ENCODE measurements at places on chromosomes 7 and 10.

DNA sequence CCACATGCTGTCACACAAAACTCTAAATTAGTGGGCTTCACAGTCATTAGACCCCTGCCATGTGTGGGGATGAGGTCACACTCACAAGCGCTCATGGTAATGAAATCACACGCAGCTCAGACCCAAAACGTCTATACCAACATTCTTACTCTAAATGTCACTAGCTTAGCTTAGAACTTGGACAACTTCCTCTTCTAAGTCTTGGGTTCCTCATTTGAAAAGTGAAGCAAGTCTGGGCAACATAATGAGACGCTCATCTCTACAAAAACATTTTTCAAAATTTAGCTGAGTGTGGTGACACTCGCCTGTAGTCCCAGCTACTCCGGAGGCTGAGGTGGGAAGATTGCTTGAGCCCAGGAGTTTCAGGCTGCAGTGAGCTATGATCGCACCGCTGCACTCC lies 92.7 kb upstream of the MACROH2A2 start:
- no peak for DNase-seq

- DNase-seq, result no peak
Measured at GRCh38 chr7:7848892-7849291, 119.7 kb upstream of the GLCCI1 start.

DNA sequence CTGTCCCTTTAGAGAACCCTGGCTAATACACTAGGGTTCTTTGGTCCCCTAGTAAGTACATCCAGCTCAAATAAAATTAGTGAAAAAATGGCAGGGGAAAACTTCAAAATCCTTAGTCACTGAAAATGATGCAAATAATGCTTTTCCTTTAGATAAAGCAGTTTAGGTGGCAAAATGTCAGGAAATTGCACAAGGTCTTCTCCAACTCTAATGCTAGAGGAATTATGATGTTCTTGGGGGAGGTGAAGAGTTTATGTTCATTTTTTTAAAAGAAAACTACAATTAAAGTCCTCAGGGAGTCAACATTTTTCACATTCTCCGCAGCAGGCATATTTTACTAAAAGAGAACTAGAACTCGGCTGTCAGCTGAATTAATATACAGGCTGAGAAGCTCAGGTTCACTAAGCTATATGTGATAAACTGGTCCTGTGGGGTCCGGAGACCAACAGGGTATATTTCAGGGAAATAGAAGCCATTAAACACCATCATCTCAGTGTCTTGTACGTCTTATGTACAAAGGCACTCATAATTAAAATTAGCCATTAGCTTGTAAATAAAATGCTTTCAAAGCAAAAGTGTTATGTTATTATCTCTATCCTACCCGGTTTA lies 1164.7 kb upstream of the AUTS2 start:
- peak; percentile 74 for DNase-seq

DNA sequence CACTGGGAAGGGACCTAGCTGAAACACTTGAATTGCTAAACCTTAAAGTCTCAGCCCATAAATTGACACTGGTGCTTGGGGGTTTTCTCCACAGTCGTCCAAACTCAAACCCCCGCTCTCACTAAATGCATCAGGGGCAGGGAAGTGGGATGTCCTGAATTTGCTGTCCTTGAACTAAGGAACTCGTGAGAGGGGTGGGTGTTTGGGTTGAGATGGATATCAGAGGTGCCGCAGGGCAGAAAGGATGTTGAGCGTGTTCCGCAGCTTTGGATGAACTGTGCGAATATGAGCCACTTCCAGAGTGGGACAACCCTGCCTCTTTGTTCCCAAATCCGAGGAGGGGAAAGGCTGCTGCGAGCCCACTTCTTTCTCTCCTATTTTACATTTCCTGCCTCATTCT lies 90.3 kb upstream of the LYZL2 start:
- DNase-seq, result no peak

DNA sequence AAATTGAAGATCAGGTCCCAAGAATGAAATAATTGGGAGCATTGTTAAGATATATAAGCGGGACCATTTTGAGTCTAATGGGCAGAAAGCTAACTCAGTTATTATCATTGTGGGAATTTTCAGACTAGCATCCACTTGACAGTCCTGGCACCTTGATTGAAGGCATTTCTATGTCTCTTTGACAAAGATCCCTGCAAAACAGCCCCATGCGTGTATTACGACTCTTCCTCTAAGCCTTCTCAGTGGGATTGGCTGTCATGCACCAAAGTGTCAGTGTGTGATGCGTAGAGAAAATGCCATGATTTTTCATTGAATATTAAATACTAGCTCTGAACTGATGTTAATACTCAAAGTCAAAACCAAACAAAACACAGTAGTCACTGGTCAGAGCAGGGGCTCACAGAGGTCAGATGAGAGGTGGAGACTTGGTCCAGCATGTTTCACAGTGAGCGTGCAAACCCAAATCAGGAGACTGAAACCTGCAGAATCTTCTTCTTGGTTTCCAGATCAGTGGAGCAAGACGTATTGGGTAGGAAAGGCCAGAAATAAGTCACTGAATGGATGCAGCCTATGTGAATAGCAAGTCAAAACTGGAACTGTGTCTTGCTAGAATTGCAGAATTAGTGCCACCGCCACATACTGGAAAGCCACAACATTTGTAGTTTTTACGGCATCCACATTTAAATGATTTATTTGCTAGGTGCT lies 303.6 kb upstream of the AKR1E2 start:
- no peak for DNase-seq

DNA sequence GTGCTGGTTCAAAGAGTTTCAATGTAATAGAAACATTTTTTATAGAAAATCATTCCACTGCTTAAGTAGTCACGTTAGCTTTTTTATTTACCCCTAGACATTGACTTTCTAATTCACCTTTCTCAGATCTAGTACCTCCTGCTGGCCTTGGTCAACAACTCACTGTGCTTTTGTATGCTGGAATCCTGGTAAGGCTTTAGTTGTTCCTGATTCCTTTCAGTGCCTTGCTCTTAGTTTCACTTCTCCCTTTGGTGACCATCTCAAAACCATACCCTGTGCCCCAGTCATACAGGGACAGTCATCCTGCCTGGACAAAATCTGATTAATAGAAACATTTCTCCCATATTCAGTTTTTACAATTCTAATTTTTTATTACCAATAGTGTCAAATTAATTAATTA lies 130.2 kb downstream of the GPR37 start:
- DNase-seq, result no peak

GRCh38 chr7:3897430-3898372 lies 596.6 kb downstream of the SDK1 start:
- peak; percentile 77 for DNase-seq

DNA sequence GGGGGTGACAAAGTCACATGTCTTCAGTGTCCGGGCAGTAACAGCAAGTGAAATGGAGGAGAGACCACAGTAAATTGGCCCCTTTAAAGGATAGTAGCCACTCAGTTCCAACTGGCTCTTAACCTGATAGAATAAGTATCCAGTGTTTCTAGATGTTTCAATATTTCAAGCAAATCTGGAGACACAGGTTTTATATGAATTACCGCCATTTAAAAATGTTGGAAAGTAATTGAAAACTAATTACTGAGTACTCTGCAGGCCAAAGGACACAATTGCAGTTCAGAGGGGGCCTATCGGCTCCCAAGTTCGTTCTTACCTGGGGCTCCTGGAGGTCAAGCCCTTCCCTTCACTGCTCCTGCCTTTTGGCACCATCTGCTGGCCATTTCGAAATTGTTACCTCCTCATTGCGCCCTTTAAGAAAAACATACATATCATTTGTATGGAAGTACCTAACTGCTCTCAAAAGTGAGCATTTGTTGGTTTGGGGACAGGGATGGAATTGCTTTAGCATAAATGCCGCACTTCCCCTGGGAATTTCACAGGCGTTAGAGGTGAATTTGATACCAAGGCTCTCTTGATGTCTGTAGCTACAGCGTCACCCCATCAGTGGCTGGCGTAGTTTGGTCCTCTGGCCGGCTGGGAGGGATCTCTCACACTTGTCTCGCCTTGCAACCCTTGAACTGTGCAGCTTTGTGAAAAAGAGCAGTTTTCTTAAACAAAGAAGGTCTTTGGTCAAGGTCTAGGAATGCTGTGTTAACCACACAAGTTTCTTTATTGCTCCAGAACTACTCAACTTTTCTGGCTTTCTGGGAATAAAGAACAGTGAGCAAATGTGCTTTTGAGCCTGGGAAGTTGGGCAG lies 220.0 kb downstream of the ARHGAP21 start:
- DNase-seq, result peak; percentile 55

- peak; percentile 58 for DNase-seq
Measured at GRCh38 chr10:123995461-123996131, 97.8 kb downstream of the CHST15 start.

DNA sequence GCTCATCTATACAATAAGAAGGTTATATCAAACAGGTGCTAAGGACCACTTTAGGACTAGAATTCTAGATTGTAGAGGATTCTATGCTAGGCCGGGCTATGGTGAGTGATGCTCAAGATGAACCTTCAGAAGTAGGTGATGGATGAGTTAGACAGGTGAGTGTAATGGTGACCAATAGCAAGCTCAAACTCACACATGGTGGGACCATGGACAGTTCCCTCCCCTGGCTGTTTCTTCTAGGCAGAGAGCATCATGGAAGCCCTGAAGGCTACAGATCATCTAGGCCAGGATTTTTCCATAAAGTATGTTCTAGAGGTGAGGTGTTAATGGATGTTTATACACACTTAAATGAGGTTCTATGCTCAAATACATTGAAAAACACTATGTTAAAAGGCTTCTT lies 162.2 kb upstream of the WDR11 start:
- DNase-seq, result peak; percentile 2

GRCh38 chr7:17103984-17104383 lies 194.5 kb upstream of the AHR start:
- DNase-seq, result peak; percentile 25

- DNase-seq, result no peak
Measured at GRCh38 chr10:133415752-133416151, 8.7 kb downstream of the SPRN start.

DNA sequence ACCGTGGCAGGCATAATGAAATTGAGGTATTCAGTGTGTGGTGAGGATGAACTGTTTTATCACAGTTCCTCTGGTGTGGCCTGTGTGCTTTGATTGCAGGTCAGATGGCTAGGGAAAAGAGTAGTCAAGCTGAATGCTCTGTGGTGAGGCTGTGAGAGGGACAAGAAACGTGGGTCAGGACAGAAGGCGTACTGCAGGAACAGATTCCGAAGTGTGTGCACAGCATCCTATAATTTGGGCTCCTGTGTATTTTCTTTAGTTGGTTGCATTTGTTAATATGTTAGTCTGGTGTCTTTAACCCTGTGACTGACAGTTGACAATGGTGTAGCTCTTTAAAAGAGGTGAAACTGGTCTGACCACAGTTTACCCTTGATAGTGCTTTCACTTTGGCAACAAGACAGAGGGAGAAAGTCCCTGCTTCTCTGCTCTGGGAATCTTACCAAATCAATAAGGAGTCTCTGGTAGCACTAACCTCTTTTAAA lies 76.5 kb downstream of the AUTS2 start:
- no peak for DNase-seq

DNA sequence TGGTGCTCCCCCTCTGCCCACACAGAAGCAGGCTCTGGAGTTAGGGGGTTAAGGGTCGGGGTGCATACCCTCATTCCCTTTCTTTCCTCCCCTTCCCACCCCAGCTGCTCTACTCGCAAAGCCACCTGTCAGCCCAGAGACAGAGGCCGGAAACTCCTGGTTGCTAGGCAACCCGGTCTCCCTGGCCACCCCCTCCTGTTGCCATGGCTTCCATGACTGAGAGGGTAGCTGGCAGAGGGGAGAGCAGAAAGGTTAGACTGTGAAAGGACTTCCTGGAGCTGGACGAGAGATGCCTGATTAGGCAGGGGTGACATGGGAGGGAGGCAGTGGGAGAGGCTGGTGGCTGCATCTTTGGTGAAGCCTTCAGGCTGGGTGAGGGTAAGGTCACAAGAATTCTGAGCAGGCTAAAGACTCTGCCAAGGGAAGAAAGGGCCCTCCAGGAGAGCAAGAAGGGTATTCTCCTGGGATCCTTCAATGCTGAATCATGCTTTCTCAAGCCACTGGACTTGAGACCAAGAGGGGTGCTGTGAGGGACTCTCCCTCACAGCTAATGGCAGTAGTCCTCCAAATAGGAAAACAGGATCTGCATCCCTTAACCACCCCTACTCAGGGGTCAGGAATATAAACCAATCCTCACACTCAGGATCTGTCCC lies 5.4 kb downstream of the PSD start:
- DNase-seq, result no peak

DNA sequence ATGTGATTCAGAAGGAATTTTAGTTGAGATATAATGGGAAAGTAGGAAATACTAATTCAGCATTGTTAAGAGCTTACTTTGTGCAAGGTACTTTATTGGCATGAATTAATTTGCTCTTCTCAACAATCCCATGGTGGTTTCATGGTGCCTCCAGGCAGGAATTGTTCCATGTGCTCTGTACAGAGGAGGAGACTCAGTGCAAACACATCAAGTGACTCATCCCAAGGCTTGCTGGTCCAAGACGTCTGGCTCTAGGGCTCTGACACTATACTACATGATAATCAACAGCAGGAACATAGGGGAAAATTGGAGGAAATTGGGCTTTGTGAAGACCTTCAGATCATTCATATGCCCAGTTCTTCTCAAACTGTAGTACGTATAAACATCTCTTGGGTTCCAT lies 66.5 kb upstream of the PRKG1 start:
- DNase-seq, result peak; percentile 52

GRCh38 chr7:37784015-37784414 lies 64.4 kb upstream of the NME8 start:
- no peak for DNase-seq

DNA sequence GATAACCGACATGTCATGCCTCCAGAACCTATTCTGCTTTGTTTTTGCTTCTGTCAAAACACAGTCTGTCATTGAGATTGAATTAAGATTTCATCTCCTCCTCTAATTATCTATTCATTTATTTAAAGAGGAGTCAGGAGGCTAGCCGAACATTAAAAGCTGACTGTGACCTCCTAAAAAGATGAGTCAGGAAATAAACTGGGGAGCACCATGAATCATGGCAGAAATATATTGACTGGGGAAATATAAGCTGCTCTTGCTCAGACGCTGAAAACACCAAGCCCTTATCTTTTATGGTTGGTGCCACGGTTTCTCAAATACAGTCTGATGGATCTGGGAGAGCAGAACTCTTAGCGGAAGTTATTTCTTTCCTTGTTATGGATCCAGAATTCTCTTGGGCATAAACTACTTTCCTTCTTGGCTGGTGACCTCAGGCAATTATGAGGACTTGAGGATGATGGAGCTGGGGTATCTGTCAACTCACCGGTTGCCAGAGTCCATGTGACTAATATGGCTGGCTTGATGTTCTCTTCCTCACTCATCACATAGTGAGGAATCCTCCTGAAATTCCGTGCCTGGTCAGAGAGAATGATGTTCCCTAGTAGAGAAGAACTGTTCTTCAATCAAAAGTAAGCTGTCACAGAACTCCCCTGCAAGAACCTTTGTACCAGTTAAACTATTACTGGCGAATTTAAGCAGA lies 307.6 kb upstream of the PHYHIPL start:
- no peak for DNase-seq

DNA sequence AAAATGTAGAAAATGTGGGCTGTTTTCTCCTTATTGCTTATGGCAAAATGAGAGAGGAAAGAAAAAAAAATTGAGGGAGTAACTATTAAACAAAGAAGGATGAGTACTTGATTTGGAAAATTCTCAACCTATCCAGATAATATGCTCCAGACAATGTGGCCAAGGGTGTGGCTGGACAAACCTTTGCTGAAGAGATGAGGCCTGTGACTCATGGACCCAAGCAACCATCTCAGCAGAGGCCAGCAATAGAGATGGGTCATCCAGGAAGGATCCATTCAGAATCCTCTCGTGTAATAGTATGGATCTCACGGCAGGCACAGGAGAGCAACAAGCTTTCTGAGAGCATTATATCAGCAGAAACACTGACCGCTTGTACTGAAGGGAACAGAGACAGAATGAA lies 120.3 kb upstream of the CELF2 start:
- no peak for DNase-seq

Data from fibroblast of pulmonary artery (primary cell).